GM18507 (cell line): ENCODE measurements at places on chromosomes 1 and 21.

- no peak for DNase-seq
Measured at GRCh38 chr1:168728473-168729404, at the start of gene DPT. Gene DPT, minus strand, starts transcription at chr1:168729206. Its CDS starts 32 bp downstream, at chr1:168729174.

GRCh38 chr1:20785907-20786252 is 1.2 kb downstream of the HP1BP3 start:
- no peak for DNase-seq

GRCh38 chr1:79982211-79982610 is 975.7 kb upstream of the ADGRL4 start:
- no peak for DNase-seq

DNA sequence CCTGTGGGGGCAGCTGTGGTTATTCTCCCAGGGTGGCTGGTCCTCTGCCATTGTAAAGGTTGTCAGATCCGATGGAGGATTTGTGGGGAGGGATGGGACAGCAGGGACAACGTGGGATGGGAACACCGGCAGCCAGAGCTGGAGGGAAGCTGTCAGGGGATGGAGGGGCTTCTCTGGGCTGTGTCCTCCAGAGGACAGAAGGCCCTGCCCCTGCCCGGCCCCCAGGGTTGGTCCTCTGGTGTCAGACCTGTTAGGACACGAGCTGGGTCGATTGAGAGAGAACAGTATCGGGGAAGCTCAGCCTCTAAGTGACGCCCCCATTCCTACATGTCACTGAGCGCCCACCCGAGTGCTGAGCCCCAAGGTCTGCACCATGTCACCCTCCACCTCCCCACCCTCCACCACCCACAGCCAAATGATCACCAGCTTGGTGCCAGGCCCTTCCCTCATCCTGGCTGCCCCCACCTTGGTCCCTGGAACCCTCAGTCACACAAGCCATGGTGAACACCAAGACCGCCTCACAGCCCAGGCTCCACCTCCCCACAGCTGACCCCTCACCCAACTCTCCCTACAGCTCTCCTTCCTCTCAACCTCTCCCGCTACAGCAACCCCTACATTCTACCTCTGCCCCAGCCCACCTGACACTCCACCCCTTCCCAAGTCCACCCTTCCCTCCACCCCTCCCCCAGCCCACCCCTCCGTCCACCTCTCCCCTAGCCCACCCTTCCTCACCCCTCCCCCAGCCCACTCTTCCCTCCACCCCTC is 244.4 kb downstream of the MATN1 start:
- no peak for DNase-seq

DNA sequence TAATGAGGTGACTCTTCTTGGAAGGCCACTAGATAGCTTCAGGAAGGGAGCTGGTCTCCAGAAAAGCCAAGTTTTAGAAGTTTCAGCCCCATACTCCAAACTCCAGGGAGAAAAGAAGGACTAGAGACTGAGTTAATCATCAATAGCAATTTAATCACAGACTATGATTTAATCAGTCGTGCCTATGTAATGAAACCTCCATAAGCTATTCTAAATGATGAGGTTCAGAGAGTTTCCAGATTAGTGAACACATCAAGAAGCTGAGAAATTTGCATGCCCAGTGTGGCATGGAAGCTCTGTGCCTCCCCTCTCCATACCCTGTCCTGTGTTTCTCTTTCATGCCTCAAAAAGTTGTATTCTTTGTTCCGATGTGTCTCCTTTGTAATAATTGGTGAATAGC is 49.2 kb upstream of the CCDC190 start:
- DNase-seq: no peak

GRCh38 chr21:17901458-17902079 is 82.4 kb upstream of the C21orf91 start:
- no peak for DNase-seq

GRCh38 chr1:33256471-33257206 is at the start of gene ZNF362:
Gene ZNF362, plus strand, starts transcription at chr1:33256492. Its CDS starts 14,083 bp downstream, at chr1:33270575.
- DNase-seq: peak; percentile 65

DNA sequence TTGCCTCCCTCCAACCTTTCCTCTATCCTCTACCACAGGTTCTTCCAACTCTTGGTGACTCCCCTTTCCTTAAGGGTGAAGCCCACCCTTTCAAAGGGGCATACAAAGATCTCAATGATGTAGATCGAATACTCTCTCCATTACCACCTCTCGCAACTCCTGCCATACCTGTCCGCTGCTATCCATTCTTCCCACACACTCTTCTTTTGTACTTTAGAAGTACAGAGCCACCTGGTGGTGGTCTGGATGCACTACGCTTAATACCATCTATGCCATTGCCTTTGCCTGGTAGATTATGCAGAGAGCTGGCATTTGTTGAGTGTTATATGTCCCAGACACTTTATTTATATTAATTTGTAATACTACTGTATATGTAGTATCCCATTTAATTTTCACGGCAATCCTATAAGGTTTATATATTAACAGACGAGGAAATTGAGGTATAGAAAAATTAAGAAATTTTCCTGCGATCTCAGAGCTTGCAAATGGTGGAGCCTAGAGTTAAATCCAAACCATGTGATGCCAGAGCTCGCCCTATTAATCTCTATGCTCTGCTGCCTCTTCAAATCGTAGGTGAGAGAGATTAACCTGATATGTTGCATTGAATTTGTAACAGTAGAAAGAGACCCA is 22.9 kb downstream of the TSHB start:
- DNase-seq: peak; percentile 14

DNA sequence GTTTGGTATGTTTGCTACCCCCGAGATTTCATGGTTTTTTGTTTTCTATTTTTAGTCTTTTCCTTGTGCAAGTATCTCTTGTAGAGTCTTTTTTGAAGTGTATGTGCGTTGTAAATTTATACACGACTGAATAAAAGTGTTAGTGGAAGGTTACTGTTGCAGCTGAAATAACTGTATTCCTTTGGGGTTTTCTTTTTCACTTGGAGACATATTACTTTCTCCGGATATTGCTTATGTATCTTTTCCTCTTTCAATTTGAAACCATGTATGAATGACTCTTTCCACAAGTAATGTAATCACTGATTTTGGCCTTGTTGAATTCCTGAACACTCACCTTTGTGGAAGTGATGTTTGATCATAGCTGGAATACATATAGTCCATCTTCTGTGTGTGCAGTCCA is 956 bp downstream of the URB2 start:
- no peak for DNase-seq

DNA sequence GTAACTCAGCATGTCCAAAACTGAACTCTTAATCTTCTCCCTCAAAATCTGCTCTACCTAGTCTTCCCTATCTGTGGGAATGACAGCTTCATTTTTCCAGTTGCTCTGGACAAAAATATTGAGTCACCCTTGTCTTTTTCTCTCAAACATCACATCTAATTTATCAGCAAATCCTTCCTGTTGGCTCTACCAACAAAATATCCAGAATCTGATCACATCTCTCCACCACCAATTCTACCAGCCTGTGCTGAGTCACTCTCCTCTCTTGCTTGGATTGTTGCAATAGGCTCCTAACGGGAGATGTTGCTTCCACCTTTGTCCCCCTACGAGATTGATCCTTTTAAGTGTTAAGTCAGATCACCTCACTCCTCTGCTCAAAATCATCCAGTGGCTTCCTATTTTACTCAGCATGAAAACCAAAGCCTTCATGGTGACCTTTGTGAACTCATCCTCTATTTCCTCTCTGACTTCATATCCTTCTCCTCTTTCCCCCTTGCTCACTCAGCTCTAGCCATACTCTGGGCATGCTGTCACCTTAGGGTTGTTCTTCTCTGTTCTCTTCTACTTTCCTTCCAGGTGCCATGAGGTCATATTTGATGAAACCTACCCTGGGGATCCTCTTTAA is 21.5 kb upstream of the SMYD2 start:
- no peak for DNase-seq

DNA sequence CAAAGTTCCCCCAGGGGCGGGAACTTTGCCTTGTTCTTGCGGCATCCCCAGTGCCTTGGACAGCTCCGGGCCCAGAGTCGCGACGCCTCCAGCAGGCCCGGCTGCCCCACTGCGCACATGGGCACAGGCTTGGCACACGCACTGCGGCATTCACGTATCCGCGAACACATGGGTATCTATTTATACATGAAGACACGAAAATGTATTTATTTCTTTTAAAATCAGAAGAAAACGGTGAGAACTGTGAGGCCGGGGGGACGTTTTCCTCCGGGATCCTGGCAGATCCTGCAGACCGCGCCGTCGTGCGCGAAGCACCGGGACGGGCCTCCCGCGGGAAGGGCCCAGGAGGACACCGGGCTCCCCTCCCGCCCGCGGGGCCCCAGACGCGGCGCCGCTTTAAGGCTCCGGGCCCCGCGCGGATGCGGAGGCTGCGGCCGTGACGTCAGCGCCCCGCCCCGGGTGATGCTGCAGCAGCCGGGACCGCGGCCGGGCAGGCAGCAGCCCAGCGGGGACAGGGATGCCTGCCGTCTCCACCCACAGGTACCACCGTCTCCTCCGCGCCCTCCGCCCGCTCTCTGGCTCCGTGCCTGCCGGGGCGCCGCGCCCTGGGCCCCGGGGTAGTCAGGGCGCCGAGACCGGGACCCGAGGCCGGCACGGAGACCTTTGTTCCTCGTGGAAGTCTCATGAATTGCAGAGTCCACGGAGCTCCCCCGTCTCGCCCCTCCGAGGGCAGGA is at the start of gene SLC45A1:
TSS of gene SLC45A1 (plus strand) at position 468 of the 735 bp plus-strand sequence. CDS start 6,216 bp downstream, outside the sequence.
- DNase-seq: peak; percentile 67

GRCh38 chr21:16540966-16541727 is 811.4 kb downstream of the USP25 start:
- no peak for DNase-seq

DNA sequence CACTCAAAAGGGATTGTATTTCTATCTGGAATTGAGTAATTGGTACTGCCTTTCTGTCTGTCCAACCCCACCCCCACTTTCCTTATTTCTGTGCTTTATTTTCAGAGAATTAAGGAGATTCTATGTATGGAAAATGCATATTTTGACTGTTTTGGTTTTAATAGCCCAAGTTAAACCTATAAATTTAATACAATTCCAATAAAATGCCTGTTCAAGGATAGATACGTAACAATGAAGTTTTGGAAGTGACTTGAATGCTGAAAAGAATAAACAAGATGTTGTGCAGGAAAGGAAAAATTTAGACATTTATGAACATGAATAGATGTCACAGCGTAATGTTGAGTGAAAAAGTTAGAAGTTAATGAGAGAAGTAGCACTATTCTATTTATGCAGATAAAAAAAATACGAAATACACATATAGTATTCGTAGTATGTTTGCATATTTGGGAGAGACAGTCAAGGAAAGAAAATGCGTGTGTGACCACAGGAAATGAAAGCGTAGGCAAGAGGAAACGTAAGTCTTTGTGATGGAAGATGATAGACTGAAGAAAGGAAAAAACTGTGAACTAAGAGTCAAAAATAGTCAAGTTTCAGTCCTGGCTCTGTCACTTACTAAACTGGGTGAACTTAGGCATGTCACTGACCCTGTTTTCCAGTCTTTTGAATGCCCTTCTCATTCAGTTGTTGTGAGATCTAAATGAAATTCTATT is 62.1 kb downstream of the MEF2D start:
- no peak for DNase-seq

GRCh38 chr1:29786791-29787732 is 550.7 kb downstream of the PTPRU start:
- DNase-seq: no peak

DNA sequence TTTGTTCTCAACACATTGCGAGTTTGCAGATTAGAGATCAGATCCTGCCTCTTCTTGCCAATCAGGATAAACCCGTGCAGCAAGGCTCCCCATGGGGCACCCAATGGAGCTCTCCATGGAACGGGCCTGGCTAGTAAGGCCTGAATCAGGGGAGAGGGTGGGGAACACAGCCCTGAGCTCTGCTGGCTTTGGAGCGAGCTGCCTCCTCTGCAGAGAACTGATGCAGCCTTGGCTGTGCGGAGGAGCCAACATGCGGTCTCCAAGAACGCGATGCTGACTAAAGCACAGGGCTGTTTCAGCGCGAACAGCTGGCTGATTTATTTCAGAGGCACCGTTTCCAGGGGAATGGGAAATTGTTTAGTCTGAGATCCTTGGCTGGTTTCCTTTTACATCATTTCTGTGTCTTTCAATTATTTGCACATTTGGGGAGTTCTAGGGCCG is 139.7 kb downstream of the TSEN15 start:
- DNase-seq: no peak
